ENCODE measurements at places on chromosomes 2 and 18.
A peak's percentile ranks its signal among the peaks of the same experiment; 100 is the strongest.

- no peak for DNase-seq
These were observed 85.8 kb upstream of the TTN start for GRCh38 chr2:178892751-178893625.

DNA sequence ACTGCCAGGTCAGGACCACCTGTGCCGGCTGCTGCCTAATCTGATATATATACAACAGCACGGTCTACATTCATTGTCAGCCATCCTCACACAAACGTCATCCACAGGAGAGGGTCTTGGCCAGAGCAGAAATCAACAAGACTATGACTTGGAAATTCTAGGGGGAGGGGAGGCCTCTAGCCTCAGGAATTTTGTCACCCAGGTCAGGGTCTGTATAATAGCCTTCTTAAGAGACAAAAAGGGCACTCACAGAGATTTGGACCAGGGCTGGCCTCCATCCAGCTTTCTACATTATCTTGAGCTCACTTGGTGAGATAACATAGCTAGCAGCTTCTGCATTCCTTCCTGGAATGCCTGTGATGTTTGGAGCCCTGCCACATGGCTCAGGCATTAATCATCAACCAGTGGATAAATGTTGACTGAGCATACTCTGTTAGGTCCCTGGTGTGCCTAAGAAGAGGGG lies 50.4 kb upstream of the CTIF start:
- no peak for DNase-seq

- no peak for DNase-seq
These were observed 87.7 kb downstream of the MEP1B start for GRCh38 chr18:32277549-32277948.

GRCh38 chr2:128008074-128008672 lies 19.7 kb downstream of the SAP130 start:
- DNase-seq, result no peak

- DNase-seq, result no peak
These were observed 156.0 kb downstream of the TFCP2L1 start for GRCh38 chr2:121128741-121129659.

DNA sequence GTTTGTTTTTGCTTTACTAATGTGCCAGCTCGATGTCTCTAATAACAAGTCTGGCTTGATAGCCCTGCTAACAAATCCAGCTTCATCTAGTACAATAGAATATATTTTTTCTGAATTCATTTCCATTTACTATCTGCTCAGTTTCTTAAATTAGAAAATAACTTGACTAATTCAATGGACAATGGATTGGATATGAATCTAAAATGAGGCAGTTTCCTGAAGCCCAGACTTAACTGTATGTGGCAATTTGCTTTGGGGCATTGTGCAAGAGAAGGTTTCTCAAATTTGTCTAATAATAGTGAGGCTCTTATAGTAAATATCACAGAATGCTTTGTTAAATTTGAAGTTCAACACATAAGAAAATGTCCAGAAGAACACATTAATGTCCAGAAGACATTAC lies 25.8 kb downstream of the CALCRL start:
- DNase-seq, result no peak

GRCh38 chr2:240711296-240711695 lies 19.6 kb downstream of the AQP12A start:
- no peak for DNase-seq

GRCh38 chr2:74457549-74458131 lies 598 bp upstream of the WBP1 start:
- peak; percentile 73 for DNase-seq

Data from effector memory CD4-positive, alpha-beta T cell (primary cell).